ENCODE measurements at places on chromosomes 2 and 18.
A peak's percentile ranks its signal among the peaks of the same experiment; 100 is the strongest.

GRCh38 chr2:148570989-148571388 lies 73.6 kb upstream of the EPC2 start:
- DNase-seq: no peak

DNA sequence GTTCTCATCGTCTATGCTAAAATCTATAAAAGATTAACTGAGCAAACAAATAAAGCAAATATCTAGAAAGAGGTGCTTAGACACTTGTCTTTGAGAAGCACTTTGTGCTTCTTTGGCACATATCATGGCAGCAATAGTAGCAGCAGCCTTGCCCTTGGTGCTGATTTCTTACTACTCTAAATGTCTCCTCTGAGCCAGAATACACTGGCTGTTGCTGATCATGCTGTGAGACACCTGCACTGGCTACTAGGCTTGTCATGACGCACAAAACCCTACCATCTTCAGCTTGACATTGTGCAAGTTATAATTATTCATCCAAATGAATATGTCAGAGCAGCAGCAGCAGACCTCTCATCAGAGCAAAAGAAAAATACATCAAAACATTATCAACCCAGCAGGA lies 46.7 kb downstream of the FANCL start:
- no peak for DNase-seq

DNA sequence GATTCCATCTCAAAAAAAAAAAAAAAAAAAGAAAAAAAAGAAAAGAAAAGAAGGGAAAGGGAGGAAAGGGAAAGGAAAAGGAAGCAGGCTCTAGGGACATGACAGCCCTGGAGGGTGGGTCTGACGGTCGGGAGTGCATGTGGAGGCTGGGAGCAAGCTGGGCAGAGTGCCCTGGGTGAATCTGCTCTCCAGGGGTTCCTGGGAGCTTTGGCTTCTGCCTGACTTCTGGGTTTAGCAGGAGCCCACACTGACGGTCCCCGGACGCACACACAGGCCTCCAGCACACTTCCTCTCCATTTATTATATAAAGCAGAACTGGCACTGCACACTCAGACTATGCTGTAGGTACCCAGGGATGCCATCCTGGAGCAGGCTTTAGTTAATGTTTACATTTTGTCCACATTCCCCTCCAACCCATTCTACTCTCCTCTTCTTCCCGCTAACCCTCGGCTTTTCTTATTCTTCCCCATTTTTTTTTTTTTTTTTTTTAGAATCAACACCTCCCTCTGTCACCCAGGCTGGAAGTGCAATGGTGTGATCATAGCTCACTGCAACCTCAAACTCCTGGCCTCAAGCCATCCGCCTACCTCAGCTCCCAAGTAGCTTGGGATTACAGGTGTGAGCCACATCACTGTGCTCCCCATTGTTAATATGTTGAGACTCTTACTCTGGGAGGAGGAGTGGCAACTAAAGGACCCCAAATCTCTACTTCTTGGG lies 151.1 kb upstream of the SLC1A4 start:
- DNase-seq: peak; percentile 35

DNA sequence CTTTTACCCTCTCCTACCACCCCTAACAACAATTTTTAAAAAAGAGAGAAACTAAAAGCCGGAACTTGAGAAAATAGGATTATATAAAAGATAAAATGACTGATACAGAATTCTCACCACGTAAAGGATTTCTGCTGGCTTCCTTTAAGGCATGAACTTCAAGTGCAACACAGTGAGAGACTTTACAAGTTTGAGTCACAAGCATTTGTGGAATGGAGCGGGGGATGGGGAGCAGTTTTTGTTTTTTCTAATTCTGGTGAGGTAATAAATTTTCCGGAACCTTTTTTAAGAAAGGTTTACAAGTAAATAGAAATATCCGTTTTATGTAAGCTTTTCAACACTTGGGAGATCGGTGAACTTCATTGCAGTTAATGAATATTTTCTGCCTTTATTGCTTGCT lies 1.8 kb upstream of the CDH2 start:
- no peak for DNase-seq

DNA sequence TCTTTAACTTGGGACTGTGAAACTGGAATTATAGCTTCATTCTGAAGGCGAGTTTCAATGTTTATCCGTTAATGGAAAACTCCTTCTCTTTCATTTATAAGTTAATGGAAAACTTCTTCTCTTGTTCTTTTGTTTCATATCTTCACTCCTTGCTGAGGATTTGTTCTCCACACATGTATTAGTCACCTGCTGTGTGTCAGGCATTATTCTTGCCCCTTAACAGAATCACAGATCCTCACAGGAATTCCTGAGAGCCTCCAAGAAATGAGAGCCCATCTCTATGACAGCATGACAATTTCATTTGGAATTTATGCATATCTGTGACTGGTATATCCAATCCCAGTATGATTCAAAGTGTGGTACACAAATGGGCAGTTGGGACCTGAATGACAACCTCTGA lies 545.8 kb downstream of the BCL11A start:
- no peak for DNase-seq

DNA sequence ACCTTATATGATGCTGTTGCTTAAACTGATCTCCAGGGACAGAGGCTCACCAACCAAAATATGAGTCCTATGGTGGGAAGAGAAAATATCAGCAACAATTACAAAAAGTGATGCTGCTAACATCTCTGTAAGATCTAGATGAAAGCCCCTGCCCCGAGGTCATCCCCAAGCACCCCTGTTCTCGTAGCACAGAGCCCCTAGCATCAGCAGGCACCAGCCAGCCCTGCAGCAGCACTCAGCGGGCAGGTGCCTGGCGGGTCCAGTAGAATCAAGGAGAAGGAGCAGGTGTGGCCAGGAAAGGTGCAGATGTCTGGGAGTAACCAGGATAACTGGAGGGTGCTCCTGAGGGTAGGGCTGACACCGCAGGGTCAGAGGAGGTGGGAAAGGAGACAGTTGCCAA lies 474.2 kb upstream of the MYT1L start:
- DNase-seq: no peak

Measured in HCEC 1CT (cell line).